ENCODE measurements at places on chromosomes 13 and 19. TPM values are rescaled to one million over a fixed set of nuclear protein-coding genes. Genes with fewer than 3 reads are reported as not detected.

GRCh38 chr19:52923778-52924593 is 758 bp upstream of the ZNF888 start:
- DNase-seq = no peak

The OLFM4 gene
- not detected for total RNA-seq

The ADGRE3 gene
- total RNA-seq = not detected

- no peak for DNase-seq
Measured at GRCh38 chr13:100484702-100485101, 103.9 kb downstream of the GGACT start.

The WDR62 gene
- total RNA-seq = 17.5 TPM

DNA sequence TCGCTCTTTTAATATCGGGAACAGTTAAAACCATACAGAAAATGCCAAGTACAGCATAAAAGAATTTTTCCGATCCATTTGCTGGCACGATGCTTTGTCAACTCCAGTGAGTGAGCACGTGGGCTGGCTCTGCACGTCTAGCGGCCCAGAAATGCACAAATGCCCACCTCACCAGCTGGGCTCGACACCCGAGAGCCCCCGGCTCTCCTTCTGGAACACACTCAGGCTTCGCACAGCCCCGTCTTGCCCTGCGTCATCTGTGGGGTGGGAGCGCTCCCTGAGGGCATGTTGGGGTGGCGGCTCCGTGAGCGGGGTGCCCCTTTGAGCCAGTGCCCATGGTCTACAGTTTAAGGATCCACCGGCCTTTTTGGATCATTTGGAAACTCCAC is 24.5 kb downstream of the ATP4B start:
- DNase-seq = no peak

The HAUS8 gene
- total RNA-seq = 57.1 TPM

GRCh38 chr13:89181041-89181440 is 1509.9 kb downstream of the SLITRK5 start:
- no peak for DNase-seq

The CNFN gene
- total RNA-seq = not detected

- DNase-seq = no peak
Measured at GRCh38 chr19:17953869-17954268, 13.0 kb upstream of the KCNN1 start.

DNA sequence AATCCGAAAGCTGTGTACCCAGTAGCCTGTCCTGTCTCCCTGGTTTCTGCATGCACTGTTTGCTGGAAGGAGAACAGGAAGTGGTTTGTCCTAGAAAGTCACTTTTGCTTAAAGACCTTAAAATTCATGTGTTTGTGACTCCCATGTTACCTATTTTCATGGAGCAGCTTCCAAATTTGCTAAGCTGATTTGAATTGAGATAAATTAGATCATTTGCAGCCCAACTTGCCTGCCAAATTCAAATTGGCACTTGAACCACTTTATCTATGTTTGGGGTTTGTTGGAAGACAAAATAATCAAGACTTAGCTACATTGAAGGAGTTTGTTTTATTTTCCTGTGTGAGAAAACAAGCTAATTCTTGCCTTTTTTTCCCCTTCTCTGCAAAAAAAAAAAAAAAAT is 532.5 kb downstream of the DIAPH3 start:
- no peak for DNase-seq

The C1QTNF9B gene
- not detected for total RNA-seq

- DNase-seq = no peak
Measured at GRCh38 chr13:75554981-75555380, 5.4 kb downstream of the UCHL3 start.

The FUT3 gene
- total RNA-seq = not detected

DNA sequence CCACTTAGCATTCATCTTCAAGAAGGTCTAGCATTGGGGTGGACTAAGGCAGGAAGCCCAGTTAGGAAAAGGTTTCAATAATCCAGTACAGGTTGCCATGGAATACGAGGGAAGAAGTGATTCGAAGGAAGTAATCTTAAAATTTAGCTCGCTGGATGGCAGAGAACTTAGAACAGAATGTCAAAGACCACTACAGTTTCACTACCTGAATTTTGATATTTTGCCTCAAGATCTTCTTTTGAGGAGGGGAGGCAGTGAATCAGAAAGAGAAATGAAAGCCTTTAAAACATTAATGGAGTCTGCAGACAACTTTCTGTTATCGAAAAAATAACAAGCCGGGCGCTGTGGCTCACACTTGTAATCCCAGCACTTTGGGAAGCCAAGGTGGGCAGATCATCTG is 7.0 kb upstream of the RAB8A start:
- DNase-seq = no peak

GRCh38 chr13:74093691-74094090 is 40.5 kb downstream of the KLF12 start:
- DNase-seq = no peak

The SULT2A1 gene
- total RNA-seq = not detected

GRCh38 chr19:1062387-1063029 is 4.5 kb upstream of the ARHGAP45 start:
- DNase-seq = no peak

GRCh38 chr13:34767778-34768177 is 174.3 kb upstream of the NBEA start:
- no peak for DNase-seq

DNA sequence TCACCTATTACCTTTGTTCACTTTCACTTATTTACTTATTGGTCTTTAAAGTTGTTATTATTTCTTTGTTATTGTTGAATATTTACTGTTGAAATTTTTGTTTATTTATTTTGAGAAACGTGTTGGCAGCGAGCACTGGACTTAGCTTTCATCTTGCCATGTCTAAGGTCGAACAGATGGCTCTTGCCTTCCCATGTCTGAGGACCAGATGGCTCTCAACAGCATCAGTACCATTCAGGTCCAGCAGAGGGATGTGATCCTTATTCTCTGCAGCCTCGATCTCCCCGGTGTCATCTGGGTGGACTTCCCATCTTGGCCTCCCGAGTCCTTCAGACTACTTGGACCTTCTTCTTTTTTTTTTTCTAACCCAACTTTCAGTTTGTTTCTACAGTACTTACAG is 1437.6 kb downstream of the UQCRFS1 start:
- DNase-seq = no peak

The FPR1 gene
- total RNA-seq = not detected

The MIR17HG gene
- 11.5 TPM for total RNA-seq

DNA sequence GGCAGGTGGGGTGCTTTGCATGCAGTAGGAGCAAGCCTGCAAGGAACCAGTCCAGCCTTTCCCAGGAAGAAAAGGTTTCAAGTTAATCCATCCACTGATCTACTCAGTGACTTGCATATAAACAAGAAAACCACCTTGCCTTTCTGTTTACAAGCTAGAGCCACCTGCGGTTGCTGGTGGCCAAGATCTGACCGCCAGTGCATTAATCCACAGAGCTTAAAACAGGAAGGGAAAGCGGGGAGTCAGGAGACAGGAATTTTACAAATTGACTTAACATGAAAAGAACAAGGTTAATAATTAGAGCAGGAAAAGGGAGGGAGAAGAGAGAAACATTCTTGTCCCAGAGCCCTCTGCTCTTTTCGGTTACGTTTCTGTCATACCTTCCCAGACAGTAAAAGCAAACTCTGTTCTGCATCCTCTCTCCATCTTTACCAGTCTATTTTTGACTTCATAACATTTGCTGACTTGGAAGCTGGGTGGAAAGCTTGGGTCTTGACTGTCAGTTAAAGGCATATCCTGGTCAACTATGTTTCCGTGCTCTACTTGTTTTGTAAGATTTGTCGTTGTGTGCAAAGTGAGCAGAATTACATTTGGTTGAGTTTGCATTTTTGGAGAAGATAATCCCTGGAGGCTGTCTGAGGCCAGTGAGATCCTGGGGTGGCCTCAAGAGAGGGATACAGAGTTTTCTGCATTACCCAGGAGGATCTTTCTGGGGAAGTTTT is 760.6 kb downstream of the EFNB2 start:
- DNase-seq = no peak

- no peak for DNase-seq
Measured at GRCh38 chr19:5637971-5638370, 15.1 kb downstream of the SAFB start.

The CGB2 gene
- total RNA-seq = not detected

GRCh38 chr19:14333101-14333871 is 48.0 kb upstream of the ADGRE5 start:
- peak; percentile 17 for DNase-seq

Measured in activated naive CD4-positive, alpha-beta T cell treated with anti-CD3 and anti-CD28 coated beads, Interleukin-2, amount 50 U/mL, for 72 hours (primary cell).